ENCODE measurements at places on chromosomes 6 and 20.
A peak's percentile ranks its signal among the peaks of the same experiment; 100 is the strongest.

DNA sequence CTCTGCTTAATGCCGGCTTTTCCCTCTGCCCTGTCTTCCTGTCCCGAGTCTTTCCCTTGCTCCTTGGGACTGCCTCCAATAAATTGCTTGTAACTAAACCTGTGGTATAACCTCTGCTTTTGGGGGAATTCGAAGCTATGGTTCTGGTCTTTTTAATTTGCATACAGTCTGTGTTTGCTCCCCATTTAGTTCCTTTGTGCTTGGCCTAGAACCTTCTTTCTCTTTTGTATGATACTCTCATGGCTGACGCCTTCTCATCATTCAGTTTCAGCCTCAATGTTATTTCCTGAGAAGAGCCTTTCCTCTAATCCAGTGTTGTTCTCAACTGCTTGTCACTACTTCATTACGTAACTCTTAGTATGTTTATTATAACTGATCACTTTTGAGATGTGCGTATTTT lies 248.0 kb downstream of the PHF3 start:
- DNase-seq = no peak

GRCh38 chr20:48448666-48449600 lies 378.9 kb downstream of the PREX1 start:
- no peak for DNase-seq

DNA sequence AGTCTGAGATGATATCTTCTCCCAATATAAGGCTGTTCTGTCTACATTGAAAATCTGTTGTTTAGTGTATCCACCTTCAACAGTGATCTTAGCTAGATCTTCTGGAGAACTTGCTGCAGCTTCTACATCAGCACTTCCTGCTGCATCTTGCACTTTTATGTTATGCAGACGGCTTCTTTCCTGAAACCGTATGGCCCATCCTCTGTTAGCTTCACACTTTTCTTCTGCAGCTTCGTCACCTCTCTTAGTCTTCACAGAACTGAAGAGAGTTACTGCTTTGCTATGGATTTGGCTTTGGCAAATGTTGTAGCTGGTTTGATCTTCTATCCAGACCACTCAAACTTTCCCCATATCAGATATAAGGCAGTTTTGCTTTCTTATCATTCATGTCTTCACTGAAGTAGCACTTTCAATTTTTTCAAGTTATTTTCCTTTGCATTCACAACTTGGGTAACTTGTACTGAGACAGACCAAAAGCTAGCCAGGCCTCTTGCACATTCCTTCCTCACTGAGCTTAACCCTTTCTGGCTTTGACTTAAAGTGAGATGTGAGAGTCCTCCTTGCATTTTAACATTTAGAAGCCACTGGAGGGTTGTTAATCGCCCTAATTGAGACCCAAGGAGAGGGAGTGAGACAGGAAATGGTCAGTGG lies 110.1 kb downstream of the PREP start:
- no peak for DNase-seq

GRCh38 chr6:37531026-37531425 lies 31.3 kb upstream of the CCDC167 start:
- DNase-seq = no peak

GRCh38 chr6:168060521-168060931 lies 18.5 kb downstream of the FRMD1 start:
- peak; percentile 77 for DNase-seq

DNA sequence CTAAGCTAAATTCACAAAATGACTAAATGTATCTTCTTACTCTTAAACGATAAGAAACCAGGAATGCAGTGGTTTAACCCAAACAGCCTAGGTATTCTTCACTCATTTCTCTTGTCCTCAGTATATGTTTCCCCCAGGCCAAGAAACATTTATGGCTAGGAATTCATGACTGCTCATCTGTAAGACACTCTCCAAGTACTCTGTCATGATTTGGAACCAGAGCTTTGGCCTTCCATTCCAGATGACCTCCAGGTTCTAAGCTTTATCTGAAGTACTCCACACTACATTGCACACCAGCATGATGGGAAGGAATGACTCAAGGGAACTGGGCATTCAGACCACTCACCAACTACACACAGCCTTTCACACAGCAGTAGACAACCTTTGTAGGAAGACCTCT lies 29.3 kb downstream of the NT5E start:
- DNase-seq = no peak

DNA sequence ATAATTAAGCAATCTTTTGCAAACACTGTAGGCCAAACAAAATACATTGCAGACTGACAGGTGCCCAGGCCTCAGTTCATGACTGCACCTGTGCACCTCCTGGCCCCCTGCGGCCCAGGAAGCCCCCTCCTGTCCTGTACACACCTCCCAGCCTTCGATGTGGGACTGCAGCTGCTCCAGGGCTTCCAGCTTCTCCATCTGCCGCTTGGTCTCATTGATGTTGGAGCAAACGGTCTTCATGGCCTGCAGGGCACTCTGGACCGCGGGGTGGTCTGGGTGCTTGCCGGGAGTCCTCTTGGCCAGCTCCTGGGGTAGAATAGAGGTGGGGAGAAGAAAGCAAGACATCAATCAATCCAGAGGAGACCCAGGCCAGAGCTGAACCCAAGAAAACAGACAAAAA lies 119.7 kb downstream of the PREX1 start:
- DNase-seq = no peak

DNA sequence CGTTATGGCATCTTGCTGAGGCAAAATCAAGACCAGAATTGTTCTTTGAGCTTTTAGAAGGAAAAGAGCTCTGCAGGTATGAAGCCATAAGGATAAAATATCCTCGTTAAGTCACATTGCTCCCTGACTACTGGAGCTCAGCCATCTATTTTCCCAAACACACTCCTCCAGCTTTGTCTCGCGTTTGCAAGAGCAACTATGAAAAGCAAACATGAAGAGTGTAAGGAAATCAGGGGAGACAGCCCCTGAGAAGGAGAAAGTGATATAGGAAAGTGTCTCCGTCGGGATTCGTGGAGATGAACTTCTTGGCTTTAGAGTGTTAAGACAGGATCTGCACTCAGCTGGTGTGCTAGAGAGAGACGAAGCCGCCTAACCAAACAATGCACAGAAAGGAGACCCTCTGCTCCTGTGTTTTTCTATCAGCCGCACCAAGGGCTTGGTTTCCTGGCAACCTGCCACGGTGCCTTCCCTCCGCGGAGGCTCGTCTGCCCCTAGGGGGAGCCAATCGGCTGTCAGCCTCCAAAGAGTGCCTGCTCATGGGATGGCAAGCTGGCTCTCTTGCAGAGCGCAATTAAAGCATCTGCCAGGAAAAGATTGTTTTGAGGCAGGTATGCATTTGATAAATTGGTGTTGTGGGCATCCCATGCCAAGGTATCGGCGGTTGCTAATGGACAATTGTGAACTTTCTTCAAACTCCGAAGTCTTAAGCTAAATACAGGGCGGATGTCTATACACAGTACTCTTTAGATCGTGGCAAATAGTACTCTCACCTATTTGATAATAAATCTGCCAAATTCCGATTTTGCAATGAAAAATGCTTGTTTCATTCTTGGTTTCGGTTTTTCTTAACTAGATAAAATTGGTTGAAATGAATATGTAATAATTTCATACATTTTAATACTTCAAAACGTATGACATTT lies 603.2 kb downstream of the RNF144B start:
- peak; percentile 81 for DNase-seq

- peak; percentile 36 for DNase-seq
Measured at GRCh38 chr20:46367967-46368901, 38.2 kb downstream of the ELMO2 start.
